ENCODE measurements at places on chromosomes 11 and 22.

DNA sequence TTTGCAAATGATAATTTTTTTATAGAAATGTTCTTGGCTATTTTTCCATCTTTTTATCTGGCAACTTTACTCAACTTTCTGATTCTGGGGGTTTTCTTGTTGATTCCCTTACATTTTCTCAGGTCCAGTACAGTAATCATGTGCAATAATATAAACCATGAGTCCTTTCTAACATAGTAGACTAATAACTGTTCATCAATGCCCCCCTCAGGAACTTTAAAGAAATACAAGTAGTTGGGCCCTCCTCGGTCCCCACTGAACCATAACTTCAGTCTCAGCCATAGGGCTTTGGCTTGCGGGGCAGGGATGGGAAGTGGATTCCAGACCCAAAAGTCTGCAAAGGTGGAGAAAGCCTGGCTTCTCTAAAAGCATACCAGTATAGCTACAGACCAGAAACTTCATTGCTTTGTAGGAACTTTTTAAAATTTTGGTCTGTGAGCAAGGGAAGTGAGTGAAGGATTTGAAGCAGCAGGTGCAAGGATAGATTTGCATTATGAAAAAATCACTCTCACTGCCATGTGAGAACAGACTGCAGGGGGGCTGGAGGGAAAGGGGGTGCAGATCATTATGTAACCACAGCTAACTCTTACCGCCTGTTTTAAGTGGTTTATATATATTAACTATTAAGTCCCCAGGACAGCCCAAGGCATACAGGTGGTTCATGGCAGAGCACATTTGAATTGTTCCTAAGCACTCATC is 10.4 kb upstream of the TUB start:
- DNase-seq, result no peak

DNA sequence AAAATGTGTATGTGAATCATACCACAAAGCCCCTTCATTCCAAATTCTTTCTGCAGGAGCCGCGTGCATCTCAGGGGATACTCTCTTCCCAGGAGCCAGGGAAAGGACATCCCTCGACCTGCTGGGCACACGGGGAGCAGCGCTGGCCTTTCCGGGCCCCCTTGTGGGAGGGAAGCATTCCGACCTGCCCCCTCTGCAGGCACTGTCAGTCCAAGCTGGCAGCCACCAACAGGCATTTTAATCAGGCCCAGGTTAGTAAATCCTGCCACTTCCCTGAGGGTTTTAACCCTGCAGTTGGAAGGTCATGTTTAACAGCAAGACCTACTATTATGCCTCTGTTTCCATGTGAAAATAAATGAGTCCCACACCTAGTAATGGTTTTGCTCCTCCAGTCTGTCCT is 391.5 kb downstream of the SHANK2 start:
- no peak for DNase-seq

DNA sequence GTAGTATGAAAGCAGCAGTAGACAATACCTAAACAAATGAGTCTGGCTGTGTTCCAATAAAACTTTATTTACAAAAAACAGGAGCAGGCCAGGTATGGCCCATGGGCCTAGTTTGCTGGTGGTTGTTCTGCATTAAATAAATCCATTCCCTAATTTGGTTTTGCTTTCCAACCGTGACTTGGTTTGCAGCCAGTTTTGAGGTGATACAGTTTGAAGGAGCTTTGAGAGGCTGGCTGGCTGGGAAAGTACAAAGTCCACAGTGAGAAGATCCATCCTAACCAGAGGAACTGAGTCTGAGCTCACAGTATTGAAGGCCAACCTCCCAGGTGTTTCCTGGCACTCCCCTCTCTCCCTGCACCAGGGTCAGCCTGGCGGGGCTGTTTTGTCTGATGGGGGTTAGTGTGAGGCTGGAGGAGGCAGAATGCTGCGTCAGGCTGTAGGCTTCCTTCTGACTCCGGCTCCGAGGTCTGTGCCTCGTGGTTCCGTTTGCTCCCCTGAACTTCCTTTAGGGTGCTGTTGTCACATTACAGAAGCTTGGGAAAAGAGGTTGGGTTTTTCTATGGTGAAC is 129.5 kb downstream of the MICAL2 start:
- no peak for DNase-seq

- DNase-seq, result no peak
Measured at GRCh38 chr22:25114369-25115362, 85.0 kb upstream of the CRYBB3 start.

GRCh38 chr11:109511598-109511997 is 89.6 kb downstream of the C11orf87 start:
- no peak for DNase-seq

GRCh38 chr11:77752516-77752915 is 68.0 kb downstream of the RSF1 start:
- DNase-seq, result no peak

DNA sequence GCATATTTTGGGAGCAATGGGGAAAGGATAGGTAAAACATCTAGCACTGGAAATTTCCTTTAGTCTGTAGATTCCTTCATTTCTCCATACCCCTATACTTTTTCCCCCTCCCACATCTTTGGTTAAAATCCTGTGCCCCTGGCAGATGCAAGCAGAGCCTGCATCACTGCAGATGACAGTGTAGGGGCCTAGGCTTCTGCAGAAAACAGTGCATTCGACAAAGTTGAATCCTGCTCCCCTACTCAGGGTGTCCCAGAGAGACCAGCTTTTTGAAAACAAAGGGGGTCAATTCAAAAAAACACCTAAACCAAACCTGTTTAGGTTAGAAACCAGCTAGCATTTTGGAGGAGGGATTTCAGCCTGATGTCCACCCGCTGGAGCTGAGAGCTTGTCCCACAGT is 43.8 kb upstream of the BLID start:
- no peak for DNase-seq

GRCh38 chr22:35601743-35602615 is 15.2 kb downstream of the MB start:
- DNase-seq, result no peak

DNA sequence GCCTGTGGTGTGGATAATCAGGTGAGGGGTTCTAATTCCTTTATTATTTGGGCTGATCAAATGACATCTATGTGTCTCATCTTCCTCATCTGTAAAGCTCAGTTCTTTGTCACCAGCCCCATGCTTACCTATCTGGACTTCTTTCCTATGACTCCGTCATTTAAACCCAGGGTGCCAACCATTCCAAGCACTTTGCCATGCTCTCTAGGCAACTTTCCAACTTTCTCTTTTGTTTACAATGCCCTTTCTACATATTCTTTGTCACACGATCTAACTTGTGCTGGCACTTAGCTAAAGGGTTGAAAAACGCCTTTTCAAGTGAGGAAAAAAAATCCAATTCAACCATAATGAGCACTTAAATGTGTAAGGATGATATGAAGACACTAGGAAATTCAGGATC is 27.9 kb downstream of the EXPH5 start:
- DNase-seq, result no peak

GRCh38 chr11:86999859-87000753 is 37.6 kb upstream of the TMEM135 start:
- no peak for DNase-seq

DNA sequence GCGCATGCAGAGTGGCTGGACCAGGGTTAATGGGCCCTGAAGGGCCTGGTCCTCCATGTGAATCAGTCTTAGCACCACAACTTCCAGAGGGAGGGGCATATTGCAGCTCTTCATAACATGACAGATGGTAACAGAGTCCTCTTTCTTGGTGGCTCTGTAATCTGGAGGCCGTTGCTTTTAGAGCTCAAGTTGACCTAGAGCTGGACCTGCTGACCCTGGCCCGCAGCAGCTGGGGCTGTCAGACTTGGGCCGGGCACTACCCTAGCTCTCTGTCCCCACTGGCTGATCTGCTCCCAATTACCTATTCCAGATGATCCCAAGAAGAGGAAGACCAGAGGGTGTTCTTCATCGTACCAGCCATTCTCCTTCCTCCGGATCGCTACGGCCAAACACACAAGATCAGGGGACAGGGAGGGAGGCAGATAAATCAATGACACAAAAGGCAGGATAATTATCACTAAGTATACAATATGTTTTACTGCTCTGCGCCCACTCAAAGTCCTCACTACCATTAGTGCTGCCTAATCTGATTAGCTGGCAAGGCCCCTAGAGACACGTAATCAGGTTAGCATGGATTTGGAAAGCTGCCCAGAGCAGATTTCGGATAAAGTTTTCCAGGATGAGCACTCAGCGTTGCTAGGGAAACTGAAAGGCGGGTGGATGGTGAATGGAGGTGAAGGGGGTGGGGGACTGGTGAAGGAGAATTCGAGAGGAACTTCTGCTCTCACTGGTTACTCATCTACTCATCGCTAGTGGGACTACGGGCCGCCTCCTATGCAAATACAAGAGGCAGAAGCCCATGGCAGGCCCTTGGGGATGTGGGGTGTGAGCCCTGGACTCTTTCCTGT is 64.5 kb upstream of the PHOX2A start:
- peak; percentile 38 for DNase-seq

DNA sequence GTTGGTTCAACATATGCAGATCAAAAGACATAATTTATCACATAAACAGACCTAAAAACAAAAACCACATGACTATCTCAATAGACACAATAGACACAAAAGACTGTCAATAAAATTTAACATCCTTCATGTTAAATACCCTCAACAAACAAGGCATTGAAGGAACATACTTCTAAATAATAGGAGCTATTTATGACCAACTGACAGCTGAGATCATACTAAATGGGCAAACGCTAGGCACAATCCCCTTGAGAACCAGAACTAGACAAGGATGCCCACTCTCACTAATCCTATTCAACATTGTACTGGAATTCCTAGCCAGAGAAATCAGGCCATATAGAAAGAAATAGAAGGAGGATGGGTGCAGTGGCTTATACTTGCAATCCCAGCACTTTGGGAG is 50.3 kb upstream of the GLYAT start:
- DNase-seq, result no peak

DNA sequence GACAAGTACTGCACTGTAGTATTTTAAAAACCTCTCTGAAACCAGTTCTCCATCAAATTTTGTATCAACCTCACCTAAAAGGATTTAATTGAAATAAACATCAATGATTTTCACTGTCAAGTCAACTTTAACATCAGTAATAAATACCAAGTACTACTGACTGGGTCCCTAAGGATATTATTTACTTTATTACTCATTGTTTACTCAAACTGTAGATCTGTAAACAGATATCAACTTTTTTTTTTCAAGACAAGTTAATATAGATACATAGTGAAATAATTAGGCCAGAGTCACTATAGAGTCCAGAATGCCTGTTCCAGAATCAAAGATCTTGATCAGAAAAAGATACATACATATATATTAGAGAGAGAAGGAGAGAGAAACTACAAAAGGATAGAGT is 1.6 kb downstream of the RNF141 start:
- no peak for DNase-seq

DNA sequence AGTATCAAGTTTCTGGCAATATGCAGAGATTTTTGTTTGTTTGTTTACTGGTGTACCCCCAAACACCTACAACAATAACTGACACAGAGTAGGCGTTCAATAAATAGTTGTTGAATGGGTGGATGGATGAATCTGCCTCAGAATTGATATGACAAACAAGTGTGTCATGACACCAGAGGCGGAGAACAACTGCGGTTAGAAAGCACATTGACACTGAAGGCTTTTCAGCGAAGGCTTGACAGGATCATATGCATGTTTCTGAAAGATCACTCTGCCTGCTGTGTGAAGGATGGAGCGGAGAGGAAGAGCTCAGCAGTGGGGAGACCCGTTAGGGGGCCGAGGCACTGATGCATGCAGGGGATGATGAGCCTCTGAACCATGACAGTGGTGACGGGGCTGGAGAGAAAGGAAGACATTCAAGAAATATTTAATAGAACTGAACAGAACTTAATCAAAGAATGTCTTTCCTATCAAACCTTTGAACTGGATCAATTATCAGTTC is 108.5 kb upstream of the USP47 start:
- DNase-seq, result peak; percentile 30

GRCh38 chr11:26958702-26959049 is 35.2 kb upstream of the FIBIN start:
- DNase-seq, result no peak

GRCh38 chr11:111299101-111300026 is 1.0 kb downstream of the POU2AF3 start:
- peak; percentile 94 for DNase-seq

DNA sequence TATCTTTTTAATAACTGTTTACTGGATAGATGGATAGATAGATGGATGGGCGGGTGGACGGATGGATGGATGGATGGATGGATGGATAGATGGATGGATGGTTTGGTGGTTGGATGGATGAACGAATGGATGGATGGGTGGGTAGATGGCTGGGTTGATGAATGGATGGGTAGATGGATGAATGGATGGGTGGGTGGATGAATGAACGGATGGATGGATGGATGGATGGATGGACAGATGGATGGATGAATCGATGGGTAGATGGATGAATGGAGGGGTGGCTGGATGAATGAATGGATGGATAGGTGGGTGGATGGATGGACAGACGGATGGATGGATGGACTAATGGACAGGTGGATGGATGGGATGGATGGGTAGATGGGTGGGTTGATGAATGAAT is 13.8 kb upstream of the SLC22A12 start:
- DNase-seq, result no peak

GRCh38 chr22:11613898-11614755 is 3913.9 kb upstream of the OR11H1 start:
- DNase-seq, result no peak

Measured in retina (tissue), 1 donor.